ENCODE measurements at places on chromosomes 2 and 18. TPM values are rescaled to one million over a fixed set of nuclear protein-coding genes. Genes with fewer than 3 reads are reported as not detected.

- no peaks in the 10 kb centered on the region for H3K27me3 ChIP-seq
- no peaks in the 10 kb centered on the region for H3K36me3 ChIP-seq
- DNase-seq, result no peak
- no peaks in the 10 kb centered on the region for H3K4me1 ChIP-seq
- H3K27ac ChIP-seq, result no peak overlapping the region
These were observed 308.0 kb downstream of the AFF3 start for GRCh38 chr2:99834426-99834825.

DNA sequence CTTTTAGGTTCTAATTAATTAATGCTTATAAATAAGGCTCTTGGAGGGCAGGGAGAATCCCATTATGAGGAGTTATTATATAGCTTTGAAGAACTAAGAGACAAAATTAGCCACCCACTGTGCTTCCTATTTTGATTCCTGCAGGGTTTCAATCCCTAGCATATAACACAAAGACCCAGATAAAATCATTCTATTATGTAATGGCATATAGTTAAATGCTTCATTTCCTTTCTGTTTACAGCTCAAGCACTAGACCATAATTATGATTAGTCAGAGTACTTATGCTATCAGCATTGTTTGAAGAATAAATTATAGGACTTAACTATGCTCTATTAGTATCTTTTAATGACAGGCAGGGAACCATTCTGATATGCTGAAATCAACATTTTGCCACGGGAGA lies 9.1 kb downstream of the GPR155 start:
- no peak overlapping the region for H3K4me3 ChIP-seq
- no peaks in the 10 kb centered on the region for H3K4me1 ChIP-seq
- H3K36me3 ChIP-seq, result peaks cover 2% of the 10 kb centered on the region
- DNase-seq, result no peak
- no peak overlapping the region for H3K27ac ChIP-seq

GRCh38 chr2:100011272-100011731 lies 131.1 kb downstream of the AFF3 start:
- no peak for DNase-seq
- no peaks in the 10 kb centered on the region for H3K36me3 ChIP-seq
- H3K4me1 ChIP-seq, result no peaks in the 10 kb centered on the region
- no peak overlapping the region for H3K4me3 ChIP-seq
- no peaks in the 10 kb centered on the region for H3K27me3 ChIP-seq

DNA sequence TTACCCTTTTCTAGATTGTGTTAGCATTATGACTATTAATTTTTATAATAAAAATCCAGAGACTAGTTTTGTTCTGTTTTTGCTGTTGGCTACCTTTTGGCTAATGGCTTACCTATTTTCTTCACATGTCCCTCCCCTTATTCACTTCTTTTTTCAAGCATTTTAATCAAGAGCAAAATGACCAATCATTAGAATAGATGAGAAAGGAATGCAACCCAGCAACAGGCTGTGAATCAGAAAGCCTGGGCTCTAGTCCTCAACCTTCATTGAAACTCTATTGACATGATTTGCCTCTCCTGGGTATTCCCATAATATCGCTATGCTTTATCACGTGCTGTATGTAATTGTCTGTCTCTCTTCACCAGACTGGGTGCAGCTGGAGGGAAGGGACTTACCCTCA lies 370.1 kb downstream of the IRS1 start:
- H3K4me1 ChIP-seq, result no peaks in the 10 kb centered on the region
- DNase-seq, result no peak
- H3K27me3 ChIP-seq, result no peaks in the 10 kb centered on the region

DNA sequence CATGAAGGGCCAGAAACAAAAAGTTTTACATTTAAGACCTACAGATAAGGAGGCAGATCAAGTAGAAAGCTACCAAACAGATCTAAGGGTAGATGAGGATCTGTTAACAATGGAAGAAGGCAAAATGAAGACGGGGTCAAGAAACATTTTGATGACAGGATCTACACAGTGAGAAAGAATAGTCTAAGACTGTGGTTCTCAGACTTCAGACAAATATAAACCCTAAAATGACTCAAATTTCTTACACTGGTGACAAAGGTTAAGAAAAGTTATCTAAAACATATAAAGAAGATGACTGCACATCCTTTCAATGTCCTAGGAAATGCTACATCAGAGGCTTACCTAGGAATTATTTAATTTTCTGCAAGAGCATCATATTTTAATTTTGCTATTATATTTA lies 34.4 kb downstream of the TRIP12 start:
- no peaks in the 10 kb centered on the region for H3K4me1 ChIP-seq
- DNase-seq, result no peak
- no peaks in the 10 kb centered on the region for H3K27me3 ChIP-seq
- H3K4me3 ChIP-seq, result no peak overlapping the region

DNA sequence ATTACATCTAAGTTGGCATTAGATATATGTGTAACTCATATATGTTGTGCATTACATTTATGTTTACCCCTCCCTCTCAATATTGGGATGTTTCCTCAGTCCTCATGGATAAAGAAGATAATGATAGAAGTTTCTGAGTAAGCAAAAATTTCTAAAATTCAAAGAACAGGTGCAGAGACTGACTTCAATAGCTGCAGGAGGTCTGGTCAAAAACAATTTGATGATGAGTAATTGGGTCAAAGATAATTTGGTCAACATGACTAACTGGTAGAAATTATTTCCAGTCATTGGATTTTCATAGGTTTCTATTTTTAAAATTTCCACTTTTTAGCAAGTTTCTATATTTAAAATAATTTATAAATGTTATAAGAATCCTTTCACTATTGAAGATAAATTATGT lies 1130.9 kb upstream of the SLC39A10 start:
- no peaks in the 10 kb centered on the region for H3K27me3 ChIP-seq
- H3K4me3 ChIP-seq, result no peak overlapping the region
- H3K36me3 ChIP-seq, result no peaks in the 10 kb centered on the region
- DNase-seq, result no peak
- no peak overlapping the region for H3K27ac ChIP-seq

The CYTIP gene
- 9.3 TPM for total RNA-seq

The PTPN18 gene
- 39.8 TPM for total RNA-seq

DNA sequence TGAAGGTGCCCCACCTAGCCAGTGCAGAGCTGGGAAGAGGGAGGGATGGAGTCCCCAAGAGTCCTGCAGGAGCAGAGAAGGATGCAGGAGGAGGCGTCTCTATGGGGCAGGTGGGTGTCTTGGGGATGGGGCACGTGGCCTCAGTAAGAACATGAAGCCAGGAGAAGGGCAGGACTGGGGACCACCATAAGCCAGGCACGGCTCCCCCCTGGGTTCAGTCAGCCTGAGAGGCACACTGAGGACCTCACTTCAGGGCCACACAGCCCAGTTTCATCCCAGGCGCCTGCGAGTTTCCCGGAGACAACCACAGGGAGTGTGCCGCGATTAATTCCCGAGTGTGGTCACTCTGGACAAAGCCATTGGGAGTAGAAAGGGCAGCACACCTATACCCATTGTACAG lies 120.3 kb downstream of the GYPC start:
- H3K27me3 ChIP-seq, result no peaks in the 10 kb centered on the region
- peak overlapping the region; percentile 40 for H3K4me3 ChIP-seq
- peak overlapping the region; percentile 75 for H3K27ac ChIP-seq
- peaks cover 14% of the 10 kb centered on the region for H3K4me1 ChIP-seq

GRCh38 chr2:205807229-205807628 lies 124.9 kb downstream of the NRP2 start:
- no peak overlapping the region for H3K27ac ChIP-seq
- no peaks in the 10 kb centered on the region for H3K36me3 ChIP-seq
- H3K4me1 ChIP-seq, result no peaks in the 10 kb centered on the region
- H3K27me3 ChIP-seq, result no peaks in the 10 kb centered on the region

DNA sequence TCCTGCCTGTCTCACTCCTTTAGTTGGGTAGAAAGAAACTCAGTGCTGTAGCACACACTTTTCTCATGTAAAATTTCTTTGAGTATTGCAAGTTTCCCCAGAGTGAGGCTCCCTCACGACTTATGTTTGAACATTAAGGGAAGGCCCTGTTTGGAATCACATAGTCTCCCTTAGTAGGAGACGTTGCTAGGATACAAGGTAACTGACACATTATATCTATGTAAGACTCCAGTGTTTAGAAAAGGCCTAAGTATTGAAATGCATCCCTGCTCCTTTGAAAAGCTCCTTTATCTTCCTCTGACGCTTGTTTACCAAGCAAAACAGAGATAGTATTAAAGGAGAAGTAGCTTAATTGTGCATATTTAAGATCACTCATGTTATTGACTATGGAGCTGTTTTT lies 248.2 kb downstream of the PHLPP1 start:
- H3K27ac ChIP-seq, result no peak overlapping the region
- H3K36me3 ChIP-seq, result peaks cover 6% of the 10 kb centered on the region
- H3K27me3 ChIP-seq, result no peaks in the 10 kb centered on the region

DNA sequence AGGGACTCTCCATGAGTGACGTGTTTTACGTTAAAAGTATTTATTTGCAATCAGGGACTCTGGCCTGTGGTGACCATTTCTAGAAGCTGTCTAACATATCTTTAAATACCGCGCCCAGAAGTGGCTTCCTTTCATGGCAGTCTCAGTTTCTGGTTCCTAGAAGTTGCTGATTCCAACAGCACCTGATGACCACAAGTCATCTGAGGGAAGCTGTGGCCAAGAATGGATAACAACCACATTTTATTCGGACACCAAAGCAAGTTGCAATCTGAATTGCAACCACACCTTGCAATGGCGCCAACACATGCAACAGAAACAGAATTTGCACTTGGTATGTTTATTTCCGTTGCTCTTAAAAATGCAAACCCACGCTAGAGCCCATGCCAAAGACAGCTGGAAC lies 33.1 kb downstream of the MEX3C start:
- no peaks in the 10 kb centered on the region for H3K27me3 ChIP-seq
- no peak overlapping the region for H3K27ac ChIP-seq
- no peaks in the 10 kb centered on the region for H3K36me3 ChIP-seq
- H3K4me3 ChIP-seq, result no peak overlapping the region
- H3K4me1 ChIP-seq, result no peaks in the 10 kb centered on the region

DNA sequence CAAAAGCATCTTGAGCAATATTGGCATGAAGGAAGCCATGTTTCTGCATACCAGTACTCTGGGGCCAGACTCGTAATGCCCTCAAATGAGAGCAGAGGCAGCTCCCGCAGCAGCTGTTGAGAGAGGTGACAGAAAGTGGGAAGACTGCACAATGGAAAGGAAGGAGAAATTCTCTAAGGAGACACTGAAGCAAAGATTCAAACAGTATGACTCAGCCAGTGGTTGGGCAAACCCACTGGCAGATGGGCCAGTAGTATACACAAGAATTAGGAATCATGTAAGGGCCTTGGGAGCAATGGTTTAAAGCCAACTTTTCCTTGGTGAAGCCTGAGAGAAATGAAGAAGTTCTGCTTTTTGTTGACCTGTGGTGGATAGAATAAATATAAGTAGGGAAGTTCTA lies 2092.7 kb upstream of the PIK3C3 start:
- H3K27me3 ChIP-seq, result no peaks in the 10 kb centered on the region
- no peaks in the 10 kb centered on the region for H3K4me1 ChIP-seq
- no peak overlapping the region for H3K27ac ChIP-seq
- no peaks in the 10 kb centered on the region for H3K36me3 ChIP-seq

- DNase-seq, result no peak
- H3K36me3 ChIP-seq, result no peaks in the 10 kb centered on the region
- H3K4me1 ChIP-seq, result no peaks in the 10 kb centered on the region
- peak overlapping the region; percentile 92 for H3K27ac ChIP-seq
- H3K27me3 ChIP-seq, result no peaks in the 10 kb centered on the region
These were observed 135.3 kb downstream of the KLHL29 start for GRCh38 chr2:23520256-23520655.

- H3K27me3 ChIP-seq, result no peaks in the 10 kb centered on the region
- DNase-seq, result no peak
- no peak overlapping the region for H3K27ac ChIP-seq
- no peaks in the 10 kb centered on the region for H3K36me3 ChIP-seq
- H3K4me1 ChIP-seq, result no peaks in the 10 kb centered on the region
- H3K4me3 ChIP-seq, result no peak overlapping the region
These were observed 28.3 kb downstream of the ADAM23 start for GRCh38 chr2:206471524-206472062.

- H3K27me3 ChIP-seq, result no peaks in the 10 kb centered on the region
- DNase-seq, result no peak
- H3K27ac ChIP-seq, result no peak overlapping the region
- H3K36me3 ChIP-seq, result no peaks in the 10 kb centered on the region
These were observed 94.6 kb upstream of the LGALSL start for GRCh38 chr2:64359171-64359891.

GRCh38 chr2:27218614-27219013 lies 1.4 kb downstream of the CAD start:
- peaks cover 7% of the 10 kb centered on the region for H3K36me3 ChIP-seq
- H3K4me1 ChIP-seq, result no peaks in the 10 kb centered on the region
- H3K4me3 ChIP-seq, result no peak overlapping the region
- DNase-seq, result no peak
- H3K27me3 ChIP-seq, result no peaks in the 10 kb centered on the region
- no peak overlapping the region for H3K27ac ChIP-seq

- H3K4me1 ChIP-seq, result no peaks in the 10 kb centered on the region
- H3K27ac ChIP-seq, result no peak overlapping the region
- DNase-seq, result no peak
- no peaks in the 10 kb centered on the region for H3K27me3 ChIP-seq
- no peak overlapping the region for H3K4me3 ChIP-seq
- no peaks in the 10 kb centered on the region for H3K36me3 ChIP-seq
These were observed 76.1 kb downstream of the CMPK2 start for GRCh38 chr2:6789559-6790138.

The SLC5A7 gene
- 0.87 TPM for total RNA-seq

- H3K27ac ChIP-seq, result no peak overlapping the region
- H3K27me3 ChIP-seq, result no peaks in the 10 kb centered on the region
- no peaks in the 10 kb centered on the region for H3K36me3 ChIP-seq
- H3K4me1 ChIP-seq, result no peaks in the 10 kb centered on the region
These were observed 78.4 kb downstream of the INHBB start for GRCh38 chr2:120424274-120424796.

DNA sequence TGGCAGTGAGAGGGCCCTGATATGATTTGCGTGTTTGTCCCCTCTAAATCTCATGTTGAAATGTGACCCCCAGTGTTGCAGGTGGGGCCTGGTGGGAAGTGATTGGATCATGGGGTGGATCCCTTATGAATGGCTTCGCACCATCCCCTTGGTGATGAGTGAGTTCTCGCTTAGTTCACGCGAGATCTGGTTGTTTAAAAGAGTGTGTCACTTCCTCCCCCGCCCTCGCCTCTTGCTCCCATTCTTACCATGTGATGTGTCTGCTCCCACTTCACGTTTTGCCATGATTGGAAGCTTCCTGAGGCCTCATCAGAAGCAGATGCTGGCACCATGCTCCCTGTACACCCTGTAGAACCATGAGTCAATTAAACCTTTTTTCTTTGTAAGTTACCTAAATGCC lies 319.9 kb upstream of the ID2 start:
- no peaks in the 10 kb centered on the region for H3K4me1 ChIP-seq
- no peak overlapping the region for H3K4me3 ChIP-seq
- no peaks in the 10 kb centered on the region for H3K27me3 ChIP-seq
- DNase-seq, result no peak
- no peaks in the 10 kb centered on the region for H3K36me3 ChIP-seq

GRCh38 chr2:241568726-241569125 lies 10.2 kb downstream of the BOK start:
- no peaks in the 10 kb centered on the region for H3K4me1 ChIP-seq
- H3K27me3 ChIP-seq, result no peaks in the 10 kb centered on the region
- H3K4me3 ChIP-seq, result no peak overlapping the region
- H3K36me3 ChIP-seq, result peaks cover 28% of the 10 kb centered on the region
- no peak for DNase-seq
